ENCODE measurements at places on chromosomes 7 and 10.

- DNase-seq, result peak; percentile 14
Observed at GRCh38 chr7:129163875-129164544, 19.5 kb downstream of the TSPAN33 start.

GRCh38 chr10:93852476-93853095 lies 41.2 kb upstream of the SLC35G1 start:
- peak; percentile 51 for DNase-seq

GRCh38 chr7:86226191-86226590 lies 417.5 kb upstream of the GRM3 start:
- no peak for DNase-seq

GRCh38 chr10:33334153-33334804 lies at the start of gene NRP1:
NRP1 (minus strand) TSS chr10:33334667; CDS start chr10:33334382, 285 bp downstream.
- DNase-seq, result no peak

- no peak for DNase-seq
Observed at GRCh38 chr10:123642697-123643096, 23.5 kb upstream of the GPR26 start.

Data from NCI-H446 treated with DMSO at 0.1 percent for 48 hours (cell line).